NCI-H2029 (cell line): ENCODE measurements at places on chromosomes 2 and 18.

DNA sequence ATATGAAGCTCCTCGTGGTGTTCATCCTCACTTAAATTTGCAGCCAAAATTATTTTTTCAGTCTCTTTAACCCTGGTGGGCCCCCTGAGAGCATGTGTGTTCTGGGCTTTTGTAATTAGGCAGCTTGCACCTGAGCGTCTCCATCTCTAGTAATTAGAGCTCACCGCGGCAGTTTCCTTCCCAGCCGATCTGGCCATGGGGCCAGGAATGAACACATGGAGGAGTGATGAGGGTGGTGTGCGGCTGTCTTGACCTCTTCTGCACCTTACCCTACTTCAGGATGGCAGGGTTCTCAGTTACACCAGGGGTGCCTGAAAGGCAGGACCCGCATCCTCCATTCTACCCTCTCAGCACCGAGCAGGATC, 98.5 kb downstream of the AFF3 start:
- no peak for DNase-seq

DNA sequence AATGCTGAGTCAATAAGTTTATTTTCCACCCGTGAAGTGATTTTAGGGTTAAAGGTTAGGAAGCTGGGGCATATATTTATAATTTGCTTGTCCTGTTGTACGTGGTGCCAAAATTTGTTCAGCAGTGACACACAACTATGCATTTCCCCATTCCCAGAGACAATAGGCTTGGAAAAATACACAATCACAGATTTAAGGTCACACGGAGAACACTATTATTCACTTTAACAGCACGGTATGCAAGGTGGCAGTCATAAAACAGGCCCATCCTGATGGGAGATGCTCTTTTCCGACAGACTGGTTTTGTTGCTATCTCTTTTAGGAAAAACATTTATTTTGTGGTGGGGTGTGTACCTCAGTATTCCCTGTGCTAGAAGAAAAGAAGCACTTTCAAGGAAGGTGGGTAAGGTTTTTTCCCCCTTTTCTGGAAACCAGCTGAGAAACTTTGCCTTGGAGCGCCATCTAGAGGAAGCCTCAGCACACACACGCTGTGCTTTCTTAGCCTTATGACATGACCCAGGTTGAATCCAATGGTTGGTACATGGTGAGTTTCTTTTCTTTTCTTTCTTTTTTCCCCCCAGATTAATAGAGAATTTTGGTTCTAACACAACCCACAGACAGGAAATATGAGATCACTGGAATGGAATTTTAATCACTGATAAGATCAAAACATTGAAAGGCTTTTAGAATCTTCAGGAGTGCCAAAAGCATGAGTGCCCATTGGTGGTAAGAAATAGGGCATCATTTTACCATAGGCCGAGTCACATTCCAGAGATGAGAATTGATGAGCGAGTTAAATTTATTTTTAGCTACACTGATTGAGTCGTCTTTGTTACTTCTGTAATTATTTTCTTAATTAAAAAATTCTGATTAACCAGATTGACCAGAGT, 332.1 kb downstream of the AGPS start:
- no peak for DNase-seq

- no peak for DNase-seq
Measured at GRCh38 chr18:11096839-11097750, 52.3 kb downstream of the PIEZO2 start.

DNA sequence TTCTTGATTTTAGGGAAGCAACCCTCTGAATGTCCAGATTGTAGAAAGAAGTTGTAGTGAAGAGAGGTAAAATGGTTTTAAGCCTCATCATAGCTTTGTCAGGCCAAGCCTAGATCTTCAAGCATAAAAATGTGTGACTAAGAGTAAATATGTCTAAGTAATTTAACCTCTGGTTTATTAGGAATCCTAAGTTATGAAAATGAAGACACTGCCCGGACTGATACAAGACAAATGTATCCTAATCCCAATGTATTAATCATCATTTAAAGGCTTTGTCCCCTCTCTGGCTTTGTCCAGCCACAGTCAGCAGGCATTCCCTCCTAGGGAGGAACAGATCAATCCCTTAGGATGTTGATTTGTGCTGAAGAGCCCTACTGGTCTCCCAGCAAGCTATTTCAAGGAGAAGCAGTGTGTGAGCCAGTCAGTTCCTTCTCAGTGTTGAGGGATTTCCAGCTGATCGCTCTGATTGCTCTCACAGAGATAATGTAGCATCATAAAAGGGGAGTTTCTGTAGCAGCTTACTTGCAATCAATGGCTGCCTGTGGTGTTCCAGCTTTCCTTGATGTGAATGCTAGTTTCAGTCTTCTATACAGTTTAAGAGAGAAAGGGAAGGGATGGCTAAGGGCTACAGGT, 796.1 kb downstream of the EPHA4 start:
- no peak for DNase-seq

GRCh38 chr2:173023718-173024117, 51.9 kb upstream of the MAP3K20 start:
- no peak for DNase-seq

- no peak for DNase-seq
Measured at GRCh38 chr2:57726294-57726693, 320.3 kb upstream of the VRK2 start.

GRCh38 chr2:184611361-184612085, 13.2 kb downstream of the ZNF804A start:
- DNase-seq: no peak

DNA sequence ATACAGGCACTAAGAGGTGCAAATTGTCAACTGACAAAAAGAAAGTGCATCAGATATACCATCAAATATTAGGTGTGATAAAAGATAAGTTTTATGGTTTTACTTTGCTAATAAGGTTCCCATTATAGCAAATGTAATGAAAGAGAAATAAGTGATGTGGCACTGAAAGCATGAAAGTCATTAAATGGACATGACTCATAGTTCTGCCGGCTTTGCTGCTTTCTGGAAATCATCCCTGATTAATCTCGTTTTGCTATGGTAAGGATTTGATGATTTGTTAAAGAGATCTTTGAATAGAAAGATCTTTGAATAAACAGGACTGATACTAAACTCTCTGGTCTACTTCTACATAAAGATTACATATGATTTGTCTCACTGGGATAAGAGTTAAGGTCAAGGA, 72.7 kb downstream of the CLIP4 start:
- no peak for DNase-seq

- no peak for DNase-seq
Measured at GRCh38 chr2:111653913-111654312, 230.1 kb downstream of the ANAPC1 start.

DNA sequence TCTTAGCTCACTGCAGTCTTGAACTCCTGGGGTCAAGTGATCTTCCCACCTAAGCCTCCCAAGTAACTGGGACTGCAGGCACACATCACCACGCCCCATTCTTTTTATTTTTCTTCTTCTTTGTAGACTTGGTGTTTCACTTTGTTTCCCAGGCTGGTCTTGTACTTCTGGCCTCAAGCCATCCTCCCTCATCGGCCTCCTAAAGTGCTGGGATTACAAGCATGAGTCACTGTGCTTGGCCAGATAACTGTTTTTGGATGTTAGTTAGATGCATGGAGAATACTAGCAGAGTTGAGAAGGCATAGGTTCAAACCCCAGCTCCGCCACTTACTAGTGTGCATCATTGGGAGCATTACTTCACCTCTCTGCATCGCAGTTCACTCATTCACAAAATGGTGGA, 88.3 kb downstream of the TXNL1 start:
- no peak for DNase-seq
